ENCODE measurements at places on chromosomes 7 and 10. TPM values are rescaled to one million over a fixed set of nuclear protein-coding genes. Genes with fewer than 3 reads are reported as not detected.
A peak's percentile ranks its signal among the peaks of the same experiment; 100 is the strongest.

DNA sequence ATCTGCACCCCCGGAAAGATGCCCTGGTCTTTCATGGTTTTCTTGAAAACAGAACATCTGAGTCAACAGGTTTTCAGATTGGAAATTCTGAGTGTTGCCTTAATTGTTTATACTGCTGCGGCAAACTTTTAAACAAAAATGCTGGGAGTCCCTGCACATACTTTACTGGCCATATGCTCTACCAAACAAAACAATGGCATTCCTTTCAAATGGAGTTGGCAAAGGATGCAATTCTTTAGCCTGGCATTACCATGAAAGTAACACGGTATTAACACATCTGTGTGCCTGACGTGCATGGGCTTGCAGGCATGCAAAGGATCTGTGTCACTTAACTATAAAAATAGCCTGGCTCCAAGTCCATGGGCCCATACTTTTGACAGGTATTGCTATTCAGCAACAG, 4.2 kb downstream of the INHBA start:
- DNase-seq = no peak

DNA sequence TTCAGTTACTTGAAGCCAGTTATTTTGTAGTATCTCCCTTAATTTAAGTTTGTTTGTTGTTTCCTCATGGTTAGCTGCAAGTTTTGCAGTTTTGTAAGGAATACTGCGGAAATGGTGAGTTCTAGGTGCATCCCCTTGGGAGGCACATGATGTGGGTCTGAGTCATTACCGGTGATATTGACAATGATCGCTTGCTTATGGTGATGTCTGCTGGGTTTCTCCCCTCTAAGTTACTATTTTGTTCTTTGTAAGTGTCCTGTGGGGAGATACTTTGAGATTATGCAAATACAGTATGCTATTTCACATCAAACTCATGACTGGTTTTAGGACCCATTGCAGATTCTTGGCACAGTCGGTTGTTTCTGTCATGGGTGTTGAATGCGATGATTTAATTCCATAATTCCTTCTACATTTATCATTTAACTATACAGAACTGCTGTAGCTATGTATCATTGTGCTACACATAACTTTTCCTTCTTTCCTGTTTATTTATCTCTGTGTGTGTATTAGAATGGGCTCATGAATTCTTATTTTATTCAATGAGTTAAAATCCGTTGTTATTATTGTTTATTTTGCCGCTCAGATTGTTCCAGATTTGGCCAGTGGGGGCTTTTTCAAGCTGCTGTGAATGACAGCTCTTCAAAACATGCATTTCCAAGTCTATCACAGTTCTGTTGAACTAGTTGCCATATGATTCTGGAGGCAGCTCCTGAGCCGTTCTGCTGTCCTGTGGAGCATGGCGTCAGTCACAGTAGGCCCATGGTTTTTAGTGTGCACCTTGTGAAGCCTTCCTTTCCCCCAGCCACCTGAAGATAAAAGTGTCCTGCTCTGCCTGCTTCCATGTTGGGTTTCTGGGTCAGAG, 18.4 kb downstream of the TSPAN14 start:
- DNase-seq = no peak

- no peak for DNase-seq
These were observed 11.1 kb downstream of the MCU start for GRCh38 chr10:72702868-72703581.

GRCh38 chr10:4370376-4370775, 455.6 kb upstream of the AKR1E2 start:
- DNase-seq = no peak

GRCh38 chr7:131843898-131844331, 287.5 kb upstream of the PODXL start:
- DNase-seq = peak; percentile 41

DNA sequence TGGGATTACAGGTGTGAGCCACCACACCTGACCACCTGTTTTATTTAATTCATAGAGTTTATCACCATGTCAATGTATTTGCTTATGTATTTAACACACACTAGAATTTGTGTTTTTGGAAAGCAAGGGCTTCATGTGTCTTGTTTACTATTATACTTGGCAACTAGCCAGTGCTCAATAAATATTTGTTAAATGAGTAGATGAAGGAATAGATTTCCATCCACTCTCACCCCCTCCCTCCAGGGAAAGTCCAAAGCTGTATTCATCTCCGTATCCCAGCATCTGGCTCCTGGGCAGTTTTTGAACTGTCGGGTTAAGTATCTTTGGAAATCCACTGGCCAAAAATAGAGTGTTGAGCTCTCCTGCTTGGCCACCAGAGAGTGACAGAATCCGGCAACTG, 4.6 kb upstream of the RADIL start:
- no peak for DNase-seq

The WEE2 gene
- 0.29 TPM for polyA plus RNA-seq

The TET1 gene
- polyA plus RNA-seq = 9.8 TPM

The MTERF1 gene
- polyA plus RNA-seq = 22.8 TPM
